GM06990 (cell line): ENCODE measurements at places on chromosomes 2 and 18.
A peak's percentile ranks its signal among the peaks of the same experiment; 100 is the strongest.

- no peak for DNase-seq
These were observed 27.9 kb upstream of the POU3F3 start for GRCh38 chr2:104826016-104826415.

- no peak for DNase-seq
These were observed 16.2 kb downstream of the KLF7 start for GRCh38 chr2:207149249-207150213.

DNA sequence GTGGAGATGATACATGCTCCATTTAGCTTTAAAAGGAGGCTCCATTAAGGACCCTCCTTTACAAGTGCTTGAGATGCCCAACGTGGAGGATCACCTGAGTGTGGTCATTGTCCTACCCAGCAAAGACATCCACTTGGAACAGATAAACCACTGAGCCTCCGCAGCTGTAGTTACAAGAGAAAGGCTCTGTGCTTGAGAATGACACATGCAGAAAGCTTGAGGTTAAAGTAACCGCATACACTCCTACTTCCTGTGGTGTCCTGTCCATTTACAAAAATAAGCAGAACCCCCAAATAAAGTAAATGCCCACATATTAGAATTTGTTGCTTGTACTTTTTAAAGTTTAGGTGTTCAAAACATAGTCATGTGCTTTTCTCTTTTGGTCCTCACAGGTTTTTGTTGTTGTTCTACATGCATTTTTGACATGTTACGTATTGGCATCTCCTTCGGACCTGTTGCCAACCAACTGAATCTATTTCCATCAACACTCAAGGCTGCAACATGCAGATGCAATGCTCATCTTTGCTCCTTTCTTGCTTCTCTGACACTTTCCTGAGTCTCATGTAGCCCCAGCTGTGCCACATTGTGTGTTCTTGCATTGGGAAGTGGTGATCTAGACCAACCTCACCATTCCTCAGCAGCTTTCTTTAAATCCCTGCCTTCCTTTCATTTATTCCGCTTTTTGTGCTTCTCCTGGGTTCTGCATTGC lies 56.0 kb downstream of the SERPINB7 start:
- peak; percentile 57 for DNase-seq

DNA sequence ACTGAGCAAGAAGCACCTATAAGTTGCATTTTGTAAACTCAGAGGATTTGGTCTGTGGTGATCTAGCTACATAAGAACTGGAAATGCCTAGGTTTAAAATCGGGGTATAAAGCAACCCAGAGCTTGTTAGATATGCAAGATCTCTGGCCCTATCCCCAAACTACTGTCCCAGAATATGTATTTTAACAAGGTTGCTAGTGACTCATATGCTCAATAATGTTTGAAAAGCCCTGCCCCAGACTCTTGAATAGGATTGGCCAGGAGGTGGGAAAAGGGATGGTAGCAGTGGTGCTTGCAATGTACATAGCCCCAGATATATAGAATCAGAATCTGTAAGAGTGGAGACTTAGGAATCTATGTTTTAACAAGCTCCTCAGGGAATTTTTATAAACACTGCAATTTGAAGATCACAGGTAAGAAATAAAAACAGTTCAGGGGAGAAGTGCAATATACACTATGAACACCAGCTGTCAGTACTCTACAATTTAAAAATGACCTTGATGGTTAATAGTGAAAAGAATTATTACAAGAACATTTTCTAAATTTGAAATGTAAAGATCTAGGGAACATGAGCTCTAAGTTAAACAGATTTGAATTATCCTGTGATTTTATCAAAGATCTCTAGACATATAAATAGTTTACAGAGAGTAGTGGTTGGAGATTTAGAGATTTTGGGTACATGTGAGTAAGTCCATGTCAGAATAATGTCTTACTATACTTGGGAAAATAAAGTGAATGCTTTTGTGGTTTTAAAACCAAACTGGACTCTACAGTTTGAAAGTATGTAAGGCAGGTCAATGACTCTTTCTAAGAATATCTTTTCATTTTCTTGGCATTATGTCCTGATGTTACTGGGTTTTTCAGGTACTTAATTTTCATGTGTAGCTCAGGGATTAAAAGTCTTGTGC lies 7.7 kb upstream of the MMADHC start:
- no peak for DNase-seq

DNA sequence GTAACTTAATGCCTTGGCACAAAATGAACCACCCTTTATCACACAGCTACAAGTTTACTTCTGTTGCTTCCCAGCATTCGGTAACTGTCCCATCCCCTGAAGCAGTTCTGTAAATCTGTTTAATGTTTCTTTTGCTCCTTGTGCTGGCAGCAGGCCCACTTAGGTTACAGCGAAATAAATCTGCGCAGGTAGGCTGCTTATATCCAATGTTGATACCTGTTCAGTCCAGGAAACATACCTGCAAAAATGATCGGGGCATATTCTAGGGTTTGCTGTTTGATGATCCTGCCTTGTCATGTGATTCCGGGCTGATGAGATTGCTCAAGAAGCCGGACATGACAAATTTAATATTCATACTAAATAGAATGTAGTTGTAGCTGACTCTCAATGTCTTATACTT lies 23.3 kb downstream of the PELI1 start:
- DNase-seq = no peak

DNA sequence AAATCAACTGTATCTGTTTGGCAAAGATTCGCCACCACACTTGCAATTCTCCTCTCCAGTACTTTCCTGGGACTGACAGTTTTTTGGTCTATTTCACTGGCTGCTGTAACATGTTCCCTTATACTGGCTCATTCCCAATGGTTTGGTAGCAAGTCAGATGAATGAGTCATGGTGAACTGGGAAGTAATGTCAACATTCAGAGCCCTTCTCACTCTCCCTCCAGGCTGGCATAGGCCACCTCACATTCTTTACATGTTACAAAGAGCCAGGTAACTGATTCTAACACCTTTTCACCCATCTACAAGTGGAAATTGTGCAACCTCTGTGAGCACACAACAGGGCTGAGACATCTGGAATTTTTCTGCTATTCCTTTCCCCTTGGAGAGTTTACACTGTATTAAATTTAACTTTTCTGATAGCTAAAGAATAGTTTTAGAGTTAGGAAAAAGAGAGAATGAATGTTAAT lies 111.3 kb upstream of the TLK1 start:
- no peak for DNase-seq

- peak; percentile 74 for DNase-seq
These were observed 365 bp downstream of the CUL3 start for GRCh38 chr2:224584785-224585210.

GRCh38 chr2:231671270-231672050 lies 36.9 kb upstream of the PTMA start:
- peak; percentile 82 for DNase-seq

DNA sequence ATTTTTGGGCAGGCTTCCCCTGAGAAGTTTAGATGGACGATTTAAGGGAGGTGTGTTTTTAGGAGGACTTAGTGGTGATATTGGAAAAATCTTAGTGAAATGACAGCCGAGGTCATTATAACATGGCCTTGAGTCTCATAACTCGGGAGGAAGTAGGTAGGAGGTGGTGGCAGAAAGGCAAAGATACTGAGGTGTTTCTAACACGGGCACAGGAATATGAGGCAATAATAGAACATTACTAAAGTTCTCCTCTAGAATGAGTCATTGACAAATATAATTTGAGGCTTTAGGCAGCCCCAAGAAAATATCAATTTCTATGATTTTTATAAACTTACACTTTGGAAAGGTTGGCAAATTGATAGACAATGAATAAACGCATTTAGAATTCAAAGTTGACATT lies 146.1 kb upstream of the ZEB2 start:
- DNase-seq = no peak

GRCh38 chr2:199692489-199692888 lies 158.5 kb downstream of the FTCDNL1 start:
- no peak for DNase-seq

- DNase-seq = no peak
These were observed 5.8 kb downstream of the SCTR start for GRCh38 chr2:119518401-119519056.

DNA sequence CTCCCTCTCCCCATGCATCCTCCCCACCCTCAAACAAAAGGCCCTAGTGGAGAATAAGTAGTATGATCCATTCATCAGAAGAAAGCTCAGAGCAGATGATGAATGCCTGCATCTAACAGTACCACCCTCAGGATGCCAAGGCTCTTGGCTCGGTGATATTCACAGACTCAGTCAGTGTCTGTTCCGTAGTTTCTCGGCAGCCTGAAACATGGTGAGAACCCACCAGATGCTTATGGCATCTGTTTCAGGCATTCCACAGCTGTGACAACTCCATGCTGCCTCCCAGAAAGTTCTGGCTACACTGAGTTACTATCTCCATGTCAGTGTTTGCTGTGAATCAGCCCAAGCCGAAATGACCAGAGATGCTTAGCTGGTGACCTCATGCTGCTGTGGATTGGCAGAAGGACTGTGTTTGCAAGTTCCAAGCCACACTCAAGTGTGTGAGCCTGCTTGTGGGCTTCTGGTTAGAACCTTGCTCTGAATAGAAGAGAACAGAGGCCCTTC lies 83.9 kb downstream of the WDSUB1 start:
- no peak for DNase-seq

GRCh38 chr18:12880541-12880910 lies 3.5 kb downstream of the PTPN2 start:
- DNase-seq = peak; percentile 31

- DNase-seq = no peak
These were observed 23.6 kb downstream of the CYB5A start for GRCh38 chr18:74268175-74268574.

- no peak for DNase-seq
These were observed at the start of gene GPBAR1 for GRCh38 chr2:218260742-218261422. TSS of gene GPBAR1 (plus strand) at chr2:218261015. CDS start at chr2:218262725, 1,710 bp downstream.

- DNase-seq = no peak
These were observed 25.7 kb downstream of the STEAP3 start for GRCh38 chr2:119249311-119249710.

DNA sequence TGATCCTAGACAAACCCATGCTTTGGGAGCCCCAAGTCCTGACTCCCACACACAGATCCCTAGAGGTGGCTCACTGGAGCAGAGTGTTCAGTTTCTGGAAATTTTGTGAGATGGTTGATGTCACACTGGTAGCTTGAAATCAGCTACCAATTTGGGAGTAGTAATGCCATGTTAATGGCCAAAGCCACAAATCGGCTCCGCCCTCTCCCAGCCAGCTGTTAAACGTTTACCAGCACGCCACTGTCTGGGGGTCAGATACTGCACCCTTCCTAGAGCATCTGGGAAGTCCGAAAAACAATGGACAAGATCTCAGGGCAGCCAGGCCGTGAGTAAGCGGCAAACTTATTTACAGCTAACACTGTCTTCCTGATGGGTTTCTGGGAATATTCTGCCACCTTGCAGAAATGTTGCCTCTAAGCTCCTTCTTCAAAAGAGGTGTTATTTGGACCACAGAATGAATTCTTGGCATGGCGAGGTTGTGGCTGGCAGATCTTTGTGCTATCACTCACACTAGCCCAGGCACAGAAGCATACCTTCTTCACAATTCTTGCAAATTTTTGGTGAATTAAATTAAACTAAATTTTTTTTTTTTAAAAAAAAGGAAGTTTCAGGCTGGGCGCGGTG lies 60.2 kb upstream of the FZD7 start:
- DNase-seq = no peak

DNA sequence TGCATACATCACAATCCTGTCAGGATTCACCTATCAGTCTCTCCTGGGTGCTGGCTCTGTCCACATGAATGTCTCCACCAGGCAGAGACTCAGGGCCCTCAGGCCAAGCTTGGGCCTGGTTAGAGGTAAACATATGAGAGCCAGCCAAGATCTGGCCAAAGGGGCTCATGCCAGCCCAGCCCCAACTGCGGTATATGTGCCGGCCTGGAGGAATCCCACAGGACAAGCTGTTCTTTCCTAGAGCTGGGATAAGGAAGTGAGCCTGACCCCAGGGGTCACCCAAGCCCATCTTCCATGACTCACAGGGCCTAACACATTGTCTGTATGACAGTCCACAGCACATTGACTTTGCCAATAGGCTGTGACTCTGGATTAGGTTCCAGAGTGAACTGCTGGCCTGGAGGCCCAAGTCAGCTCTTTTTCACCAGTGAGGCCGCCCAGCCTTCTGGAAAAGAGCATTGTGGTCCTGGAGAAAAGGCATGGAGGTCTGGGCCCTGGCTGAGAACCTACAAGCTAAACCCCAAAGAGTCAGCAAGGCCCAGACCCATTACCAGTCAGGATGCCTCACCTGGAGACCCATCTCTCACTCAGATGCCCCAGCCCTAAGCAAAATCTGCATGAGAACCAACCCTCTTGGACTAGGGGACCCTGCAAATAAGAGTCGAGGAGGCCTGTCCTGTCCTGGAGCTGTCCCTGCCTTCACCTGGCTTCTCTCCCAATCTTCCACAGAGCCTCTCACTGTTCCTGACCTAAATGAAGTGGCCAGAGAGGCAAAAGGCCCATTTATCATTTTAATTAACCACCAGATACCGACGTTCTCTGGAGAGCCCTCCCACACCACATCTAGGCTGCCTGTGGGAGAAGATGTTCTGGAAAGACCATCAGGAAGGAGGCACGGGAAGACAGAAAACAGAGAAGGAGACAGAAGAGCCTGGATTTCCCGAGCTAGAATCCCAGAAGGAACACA lies 120.9 kb upstream of the PKDCC start:
- no peak for DNase-seq

- no peak for DNase-seq
These were observed 93.3 kb upstream of the SPRED2 start for GRCh38 chr2:65525616-65526231.

GRCh38 chr2:84302513-84303412 lies 156.3 kb downstream of the SUCLG1 start:
- DNase-seq = no peak

DNA sequence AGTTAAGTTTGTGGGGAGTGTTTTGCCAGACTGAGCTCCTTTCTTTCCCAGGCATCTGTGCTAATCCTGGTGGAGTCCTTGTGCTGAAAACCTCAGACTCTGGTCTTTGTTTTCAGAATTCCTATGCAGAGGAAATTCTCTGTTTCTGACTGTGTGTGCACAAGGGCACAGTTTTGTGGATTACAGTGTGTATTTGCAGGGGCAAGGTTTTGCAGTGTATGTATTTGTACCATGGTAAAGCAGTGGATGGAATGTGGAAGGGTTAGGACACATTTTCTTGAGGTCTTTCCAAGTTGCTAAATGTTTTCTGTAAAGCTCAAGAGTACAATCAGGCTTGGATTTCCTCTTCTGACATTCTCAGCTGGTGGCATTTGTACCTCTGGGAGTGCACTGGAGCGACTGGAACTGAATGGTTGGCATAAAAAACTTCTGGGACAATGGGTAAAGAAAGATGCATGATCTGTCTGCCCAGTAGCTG lies 139.5 kb upstream of the RND3 start:
- no peak for DNase-seq
